ENCODE measurements at places on chromosomes 2 and 18.
A peak's percentile ranks its signal among the peaks of the same experiment; 100 is the strongest.

DNA sequence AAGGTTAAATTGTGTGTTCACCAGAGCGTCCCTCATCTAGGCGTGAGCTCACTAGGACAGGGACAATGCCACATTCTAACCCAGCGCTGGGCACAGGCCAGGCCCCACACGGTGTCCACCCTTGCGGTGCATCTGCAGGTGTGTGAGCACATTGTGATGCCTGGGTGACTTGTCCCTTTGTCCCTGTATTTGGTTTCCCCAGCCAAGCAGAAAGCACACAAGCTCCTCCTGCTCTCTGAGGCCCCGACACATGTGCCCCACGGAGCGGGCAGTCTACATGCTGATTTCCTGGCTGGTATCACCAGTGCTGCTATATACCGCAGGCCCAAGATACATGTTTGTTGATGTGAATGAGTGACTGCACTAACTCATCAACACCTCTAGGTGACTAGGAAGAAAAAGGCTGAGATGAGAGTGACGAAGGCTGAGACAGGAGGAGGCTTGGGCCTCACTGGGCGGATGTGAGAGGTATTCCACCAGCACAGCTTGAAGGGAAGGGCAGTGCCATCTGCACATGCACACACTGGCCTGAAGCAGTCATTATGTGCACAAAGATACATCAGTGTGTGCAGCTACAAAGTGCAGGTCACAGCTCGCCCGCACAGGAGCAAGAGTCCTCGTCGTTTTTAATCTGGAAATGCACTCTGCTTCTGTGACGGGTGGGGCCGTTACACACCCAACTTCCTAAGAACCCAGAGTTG, 205.9 kb downstream of the EIPR1 start:
- no peak for DNase-seq

DNA sequence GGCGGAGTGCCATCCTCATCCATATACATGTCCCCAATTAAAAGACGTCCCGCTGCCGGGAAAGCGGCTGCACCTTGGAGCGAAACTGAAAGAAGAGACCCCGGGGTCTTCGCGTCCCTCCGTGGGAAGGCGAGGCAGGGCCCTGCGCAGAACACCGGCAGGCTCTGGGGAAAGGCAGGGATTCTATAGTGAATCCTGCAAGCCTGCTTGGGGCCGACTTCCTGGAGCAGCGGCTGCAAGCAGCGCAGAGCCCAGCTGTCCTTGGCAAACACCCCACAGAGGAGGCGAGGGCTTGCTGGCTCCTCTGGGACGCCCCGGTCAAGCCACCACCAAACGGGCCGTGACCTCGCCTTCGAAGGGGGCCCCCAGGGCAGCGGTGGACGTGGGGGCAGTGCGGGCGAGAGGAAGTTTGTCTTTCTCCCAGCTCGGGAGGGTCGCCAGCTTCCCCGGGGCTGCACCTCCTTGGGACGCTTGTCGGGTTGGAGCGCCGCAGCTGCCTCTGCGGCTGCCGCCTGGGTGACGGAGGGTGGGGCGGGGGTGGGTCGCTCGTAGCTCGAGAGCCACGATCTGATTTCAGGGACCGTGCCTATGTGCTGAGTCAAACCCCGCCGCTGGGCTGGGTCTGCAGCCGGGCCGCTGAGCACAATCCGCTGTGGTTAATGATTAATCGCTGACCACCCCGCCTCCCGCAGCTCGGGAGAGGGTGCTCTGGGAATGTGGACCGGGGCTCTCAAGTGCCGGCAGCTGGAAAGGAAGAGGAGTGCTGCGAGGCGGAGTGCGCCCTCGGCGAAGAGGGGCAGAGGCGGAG, 486 bp upstream of the GPR39 start:
- DNase-seq = no peak

GRCh38 chr2:219388907-219389156, 1.1 kb upstream of the DNPEP start:
- no peak for DNase-seq

GRCh38 chr2:230762317-230762896, 49.8 kb downstream of the CAB39 start:
- DNase-seq = peak; percentile 33

DNA sequence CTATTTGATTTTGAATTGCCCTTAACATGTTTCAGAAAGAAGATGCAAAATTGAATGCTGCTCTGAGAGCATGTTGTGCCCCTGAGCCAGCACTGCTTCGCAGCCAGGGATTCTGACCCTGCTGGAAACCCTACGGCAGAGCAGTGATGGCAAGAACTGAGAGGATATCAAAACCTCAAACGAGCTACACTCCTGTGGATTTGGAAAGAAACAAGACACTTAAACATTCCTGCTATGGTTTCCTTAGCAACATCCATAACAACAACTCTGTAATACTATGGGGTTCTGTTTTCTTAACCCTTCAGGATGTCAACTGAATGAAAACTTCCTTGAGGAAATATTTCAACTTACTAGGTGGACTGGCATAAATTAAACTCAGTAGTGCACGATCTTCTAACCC, 649.1 kb downstream of the NYAP2 start:
- DNase-seq = no peak

GRCh38 chr2:24374301-24374700, 14.0 kb upstream of the ITSN2 start:
- no peak for DNase-seq

- DNase-seq = no peak
These were observed 1.5 kb downstream of the GALNT14 start for GRCh38 chr2:31136732-31137131.

GRCh38 chr2:158042666-158043065, 59.0 kb upstream of the UPP2 start:
- no peak for DNase-seq

- DNase-seq = no peak
These were observed 32.7 kb downstream of the TNP1 start for GRCh38 chr2:216827073-216827720.

- DNase-seq = no peak
These were observed 104.4 kb upstream of the STK17B start for GRCh38 chr2:196275646-196276352.

DNA sequence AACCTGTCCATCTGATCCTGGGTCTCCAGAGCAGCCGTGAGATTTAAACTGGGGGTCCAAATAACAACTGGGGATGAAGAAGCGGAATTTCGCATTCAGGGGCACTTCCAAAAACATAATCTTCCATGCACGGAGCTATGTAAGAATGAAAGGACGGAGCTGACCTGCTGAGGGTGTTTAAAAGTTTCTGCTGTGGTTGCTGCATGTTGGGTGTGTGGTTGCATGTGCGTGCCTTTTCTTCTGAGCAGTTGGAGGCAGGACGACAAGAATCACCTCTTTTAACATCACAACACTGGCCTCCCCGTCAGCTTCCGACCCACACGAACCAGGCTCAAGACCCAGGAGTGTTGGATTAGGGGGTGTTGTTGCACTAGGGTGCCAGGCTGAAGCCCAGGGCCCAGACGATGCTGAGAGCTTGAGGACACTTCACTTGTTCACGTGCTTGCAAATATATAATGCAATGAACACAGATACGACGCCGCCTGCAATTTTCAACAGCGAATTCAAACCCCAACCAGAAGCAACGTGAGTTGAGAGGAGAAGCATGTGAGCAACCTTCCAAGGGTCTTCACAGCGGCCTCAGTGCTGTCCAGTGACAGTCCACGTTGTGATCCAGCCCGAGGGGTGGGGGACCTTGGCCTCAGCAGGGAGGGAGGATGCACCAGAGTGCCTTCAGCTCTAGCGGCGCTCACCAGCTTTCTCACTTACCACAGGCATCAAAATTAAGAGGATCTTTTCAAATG, 76.0 kb upstream of the SALL3 start:
- DNase-seq = no peak

DNA sequence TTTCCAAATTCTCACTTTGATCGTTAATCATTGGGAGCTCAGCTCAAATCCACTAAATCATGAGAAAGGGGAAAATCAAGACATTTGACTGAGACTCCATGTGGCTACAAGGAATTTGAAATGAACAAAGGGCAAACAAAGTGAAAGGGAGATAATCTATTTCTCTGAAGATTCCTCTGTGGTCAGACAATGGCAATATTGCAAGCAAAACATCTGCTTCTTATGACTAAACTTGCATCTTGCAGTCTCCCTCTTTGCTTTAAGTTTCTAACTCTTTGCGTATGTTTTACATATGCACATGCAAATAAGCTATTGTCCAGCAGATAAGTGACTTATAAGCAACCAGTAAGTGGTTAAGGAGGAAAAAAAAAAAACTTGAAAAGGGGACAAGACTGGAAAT, 299.1 kb upstream of the NXPH2 start:
- DNase-seq = no peak

DNA sequence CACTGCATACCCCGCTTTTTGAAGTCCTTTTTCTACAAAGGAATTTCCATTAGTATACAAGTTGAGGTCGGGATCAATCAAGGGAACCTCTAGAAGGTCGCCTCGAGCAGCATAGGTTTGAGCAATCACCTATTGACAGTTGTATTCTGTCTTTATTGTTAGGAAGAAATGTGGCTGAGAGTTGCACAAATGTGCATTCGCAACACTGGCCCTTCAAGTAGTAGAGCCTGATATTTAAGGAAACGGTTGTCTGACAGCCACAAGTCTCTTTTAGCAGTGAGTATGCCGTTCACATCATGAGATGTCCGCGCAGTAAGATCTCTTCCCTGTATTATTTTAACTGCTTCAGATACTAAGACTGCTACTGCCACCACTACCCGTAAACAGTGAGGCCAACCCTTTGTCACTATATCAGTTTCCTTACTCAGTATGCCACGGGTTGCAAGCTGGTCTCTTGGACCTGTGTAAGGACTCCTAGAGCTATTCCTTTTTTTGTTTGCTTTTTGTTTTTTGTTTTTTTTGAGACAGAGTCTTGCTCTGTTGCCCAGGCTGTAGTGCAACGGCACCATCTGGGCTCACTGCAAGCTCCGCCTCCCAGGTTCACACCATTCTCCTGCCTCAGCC, 10.0 kb upstream of the STARD7 start:
- DNase-seq = no peak

GRCh38 chr2:188523919-188524318, 232.2 kb downstream of the GULP1 start:
- DNase-seq = no peak

- DNase-seq = no peak
These were observed 1.0 kb downstream of the SPP2 start for GRCh38 chr2:234051374-234052070.

GRCh38 chr2:188963741-188964140, 10.4 kb upstream of the COL3A1 start:
- DNase-seq = no peak

- no peak for DNase-seq
These were observed 803.7 kb upstream of the ACVR2A start for GRCh38 chr2:147041121-147041494.

- DNase-seq = no peak
These were observed 419.7 kb upstream of the MEX3C start for GRCh38 chr18:51617167-51617566.

DNA sequence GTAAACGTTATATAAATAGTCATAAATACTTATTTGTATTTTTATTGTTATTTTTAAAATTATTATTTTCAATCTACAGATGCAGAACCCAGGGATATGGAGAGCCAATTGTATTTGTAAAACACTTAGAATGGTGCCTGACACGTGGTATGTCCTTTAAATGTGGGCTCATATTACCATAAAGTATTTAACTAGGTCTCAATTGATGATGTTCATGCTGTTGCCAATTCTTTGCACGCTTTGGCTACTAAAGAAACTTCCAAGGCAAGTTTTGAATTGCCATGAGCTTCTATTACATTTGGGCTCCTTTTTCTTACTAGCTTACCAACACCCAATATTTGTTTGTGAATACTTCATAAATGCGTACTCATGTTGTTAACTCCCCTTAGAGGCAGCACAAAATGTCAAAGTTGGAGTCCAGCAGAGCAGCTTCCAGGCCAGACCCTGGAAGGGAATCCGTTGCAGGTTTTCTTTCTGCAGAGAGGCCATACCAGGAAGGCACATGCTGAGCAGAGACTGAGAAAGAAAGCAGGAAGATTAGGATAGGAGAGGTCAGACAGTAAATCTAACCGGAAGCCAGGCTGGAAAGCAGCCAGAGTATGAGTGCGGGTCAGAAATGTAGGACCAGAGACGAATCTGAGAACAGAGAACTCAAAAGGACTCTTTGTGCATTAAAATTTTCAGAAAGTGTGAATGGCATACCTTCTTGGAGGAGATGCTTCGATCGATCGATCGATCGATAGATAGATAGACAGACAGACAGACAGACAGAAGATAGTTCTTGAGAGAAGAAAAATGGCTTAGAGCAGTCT, 4.2 kb upstream of the NOSTRIN start:
- DNase-seq = no peak

- no peak for DNase-seq
These were observed 38.4 kb downstream of the EPAS1 start for GRCh38 chr2:46335391-46336282.

DNA sequence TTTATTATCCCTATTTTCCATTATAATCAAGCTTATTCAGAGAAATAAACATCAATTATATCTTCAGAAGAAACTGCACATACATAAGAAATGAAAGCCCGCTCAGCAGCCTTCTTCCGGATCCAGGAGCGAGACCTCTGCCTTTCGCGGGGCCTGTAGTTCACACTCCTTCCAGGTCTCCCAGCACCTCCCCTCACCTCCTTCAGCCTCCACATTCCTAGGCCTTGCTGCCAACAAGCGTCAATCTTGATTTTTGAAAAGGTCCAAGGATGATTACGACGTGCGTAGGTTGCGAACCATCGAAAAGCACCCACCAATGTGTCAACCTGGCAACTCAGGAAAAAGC, 355 bp upstream of the KIDINS220 start:
- no peak for DNase-seq

DNA sequence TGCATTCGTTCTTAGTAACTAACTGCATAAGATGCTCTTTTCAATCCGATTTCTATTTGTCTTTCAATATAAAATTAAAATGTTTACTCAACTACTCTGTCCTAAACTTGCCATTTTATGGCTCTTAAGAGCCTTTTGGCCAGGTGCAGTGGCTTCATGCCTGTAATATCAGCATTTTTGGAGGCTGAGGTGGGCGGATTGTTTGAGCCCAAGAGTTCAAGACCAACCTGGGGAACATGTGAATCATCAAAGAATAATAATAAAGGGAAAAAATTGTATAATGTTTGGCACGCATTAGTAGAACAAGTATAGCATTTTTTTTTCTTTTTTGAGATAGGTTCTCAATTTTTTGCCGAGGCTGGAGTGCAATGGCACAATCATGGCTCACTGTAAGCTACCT, 92.5 kb downstream of the C2orf74 start:
- DNase-seq = no peak

DNA sequence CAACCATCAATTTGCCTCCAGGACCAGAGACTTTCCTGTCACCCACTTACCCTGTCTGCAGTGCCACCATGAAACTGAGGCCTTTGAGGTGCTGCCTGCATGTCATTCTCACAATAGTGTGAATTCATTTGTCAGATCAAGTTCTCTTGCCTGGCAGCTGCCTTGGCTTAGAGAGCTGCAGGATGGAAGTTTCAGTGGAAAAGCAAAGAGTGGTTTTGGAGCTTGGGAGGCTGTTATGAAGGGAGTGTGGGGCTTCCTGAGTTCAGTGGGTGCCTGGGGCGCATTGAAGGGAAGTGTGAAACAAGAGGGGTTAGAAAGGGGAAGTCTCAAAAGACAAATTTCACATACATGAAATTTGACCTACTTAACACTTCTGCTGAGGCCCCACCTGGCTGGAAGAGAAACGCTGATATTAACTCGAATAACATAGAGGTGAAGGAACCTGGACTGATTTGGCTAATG, 7.9 kb upstream of the LBH start:
- DNase-seq = peak; percentile 49

- DNase-seq = no peak
These were observed 43.7 kb downstream of the TWIST2 start for GRCh38 chr2:238891457-238892203.
